Stimulated activated CD8-positive, alpha-beta memory T cell treated with anti-CD3 and anti-CD28 coated beads, Interleukin-4, amount 100 ng/mL, for 1 hour (primary cell): ENCODE measurements at places on chromosomes 1 and 21.

- no peak for DNase-seq
Measured at GRCh38 chr1:83857103-83857502, 141.8 kb downstream of the TTLL7 start.

DNA sequence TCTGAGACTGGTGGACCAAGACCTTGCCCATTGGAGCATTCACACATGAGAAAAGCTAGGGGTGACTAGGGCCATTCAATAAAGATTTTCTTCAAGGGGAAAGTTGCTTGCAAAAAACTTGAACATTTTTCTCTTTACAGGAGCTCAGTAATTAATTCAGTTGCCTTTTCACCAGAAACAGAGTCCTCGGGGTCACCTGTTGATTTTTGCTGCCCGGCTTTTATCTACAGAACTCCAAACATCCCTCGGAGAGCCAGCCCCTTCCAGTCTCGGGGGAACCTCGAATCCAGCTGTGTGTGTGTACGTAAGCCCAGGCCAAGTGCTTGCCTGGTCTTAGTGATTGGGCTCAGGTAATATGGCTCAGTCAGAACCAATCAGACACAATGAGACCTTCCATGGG lies 47.5 kb downstream of the PCNX2 start:
- DNase-seq, result no peak

DNA sequence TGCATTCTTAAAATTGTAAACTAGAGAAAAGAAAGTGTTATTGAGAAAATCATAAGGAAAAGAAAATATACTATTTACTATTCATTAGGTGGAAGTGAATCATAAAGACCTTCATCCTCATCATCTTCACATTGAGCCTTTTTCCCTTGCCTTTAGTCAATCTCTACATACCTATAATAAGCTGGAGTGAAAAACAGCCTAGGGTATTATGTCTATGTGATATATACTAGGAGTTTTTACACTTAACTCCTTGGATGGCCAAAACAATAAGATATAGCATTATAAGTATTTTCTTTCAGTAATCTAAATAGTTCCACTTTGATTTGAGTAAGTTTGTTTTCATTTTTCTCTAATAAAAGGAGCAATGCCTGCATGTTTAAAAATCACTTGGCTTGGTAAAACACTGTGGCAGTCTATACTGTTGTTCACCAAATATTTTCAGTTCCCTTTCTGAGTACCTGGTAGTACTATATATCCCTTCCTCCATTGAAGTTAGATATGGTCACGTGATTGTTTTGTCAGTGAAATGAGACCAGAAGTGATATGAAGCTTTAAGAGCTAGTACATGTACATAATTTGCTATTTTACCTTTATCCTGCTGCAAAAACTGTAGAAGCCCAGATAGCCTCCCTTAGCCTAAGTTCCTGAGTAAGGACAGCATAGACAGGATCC lies 78.3 kb downstream of the CLEC20A start:
- no peak for DNase-seq

DNA sequence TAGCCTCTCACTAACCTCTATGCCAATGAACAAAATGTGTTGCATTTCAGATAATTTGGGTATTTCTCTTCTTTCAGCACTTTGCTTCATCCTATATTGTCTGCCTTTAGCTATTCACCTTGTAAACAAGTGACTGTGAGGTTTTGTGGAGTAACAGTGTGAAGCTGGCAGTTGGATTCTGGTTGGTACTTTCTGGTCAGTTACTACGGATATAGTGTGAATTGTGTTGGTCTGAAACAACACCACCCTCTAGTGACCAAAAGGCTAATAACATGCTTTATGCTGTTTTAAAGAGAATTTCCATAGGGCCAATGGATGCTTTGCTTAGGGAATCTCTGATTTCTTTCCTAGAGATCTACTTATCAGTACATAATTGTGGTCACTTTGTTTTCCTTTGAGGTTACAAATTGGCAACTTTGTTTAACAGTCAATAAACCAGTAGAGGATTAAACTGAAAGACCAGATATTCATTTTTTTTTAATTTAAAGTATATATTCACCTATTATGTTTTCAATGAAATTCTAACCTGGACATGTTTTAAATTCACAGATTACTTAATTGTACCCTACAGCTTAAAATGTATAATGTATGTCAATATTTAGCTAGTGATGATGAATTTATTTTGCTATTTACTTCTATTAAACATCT lies 2.5 kb upstream of the PTGER3 start:
- no peak for DNase-seq

DNA sequence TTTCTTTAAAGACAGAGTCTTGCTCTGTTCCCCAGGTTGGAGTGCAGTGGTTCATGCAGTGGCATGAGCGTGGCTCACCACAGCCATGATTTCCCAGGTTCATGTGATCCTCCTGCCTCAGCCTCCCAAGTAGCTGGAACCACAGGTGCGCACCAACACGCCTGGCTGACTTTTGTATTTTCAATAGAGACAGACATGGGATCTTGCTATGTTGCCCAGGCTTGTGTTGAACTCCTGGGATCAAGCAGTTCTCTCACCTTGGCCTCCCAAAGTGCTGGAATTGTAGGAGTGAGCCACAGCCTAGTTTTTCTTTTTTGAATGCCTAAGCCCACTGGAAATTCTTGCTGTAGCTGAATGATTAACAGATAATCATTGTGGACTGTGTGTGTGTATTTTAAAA lies 113.5 kb downstream of the RPS6KC1 start:
- DNase-seq, result no peak

DNA sequence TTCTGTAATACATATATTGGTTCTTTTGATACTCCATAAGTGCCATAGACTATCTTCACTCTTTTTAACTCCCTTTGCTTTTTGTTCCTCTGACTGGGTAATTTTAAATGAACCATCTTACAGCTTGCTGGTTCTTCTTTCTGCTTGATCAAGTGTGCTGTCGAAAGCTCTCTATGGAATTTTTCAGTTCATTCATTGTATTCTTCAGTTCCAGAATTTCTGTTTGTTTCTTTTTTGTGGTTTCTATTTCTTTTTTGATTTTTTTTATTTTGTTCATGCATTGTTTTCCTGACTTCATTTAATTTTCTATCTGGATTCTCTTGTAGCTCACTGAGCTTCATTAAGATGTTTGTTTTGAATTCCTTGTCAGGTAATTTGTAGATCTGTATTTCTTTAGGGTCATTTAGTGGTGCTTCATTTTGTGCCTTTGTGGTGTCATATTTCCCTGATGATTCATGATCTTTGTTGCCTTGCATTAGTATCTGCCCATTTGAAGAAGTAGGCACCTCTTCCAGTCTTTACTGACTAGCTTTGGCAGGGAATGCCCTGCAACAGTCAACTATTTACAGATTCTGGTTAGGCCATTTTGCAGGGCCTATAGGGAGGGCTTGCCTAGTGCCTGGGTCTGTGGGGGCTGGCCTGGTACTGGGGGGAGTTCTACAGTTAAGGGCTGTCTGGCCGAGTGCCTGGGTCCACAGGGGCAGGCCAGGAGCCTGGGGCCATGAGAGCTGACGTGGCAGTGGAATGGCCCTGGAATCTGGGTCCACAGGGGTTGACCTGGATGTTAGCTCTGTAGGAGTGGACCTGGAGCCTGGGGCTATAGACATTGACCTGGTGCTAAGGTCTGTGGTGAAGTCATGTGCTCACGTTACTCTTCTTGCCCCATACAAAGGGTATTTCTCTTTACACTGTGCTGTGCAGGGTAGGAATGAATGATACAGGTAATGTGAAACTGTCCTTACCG lies 89.7 kb downstream of the MAGI3 start:
- DNase-seq, result no peak

GRCh38 chr1:2489615-2490014 lies 13.5 kb downstream of the PLCH2 start:
- no peak for DNase-seq

DNA sequence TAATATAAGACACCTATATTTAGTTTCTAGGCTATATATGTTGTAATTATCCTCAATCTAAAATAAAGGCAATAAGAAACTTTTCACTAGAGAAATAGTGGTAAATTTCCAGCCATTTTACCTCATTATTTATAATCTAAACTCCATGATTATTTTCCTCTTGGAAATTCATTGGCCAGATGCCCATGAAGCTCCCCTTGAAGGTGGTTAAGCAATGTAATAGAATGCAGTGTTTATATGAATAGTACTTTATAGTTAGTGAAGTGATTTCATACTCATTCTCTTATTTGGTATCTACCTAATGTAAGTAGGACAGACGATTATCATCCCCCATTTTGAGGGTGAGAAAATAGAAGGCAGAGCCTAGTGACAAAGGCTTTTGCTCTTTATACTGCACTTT lies 26.5 kb downstream of the NFYC start:
- DNase-seq, result no peak

DNA sequence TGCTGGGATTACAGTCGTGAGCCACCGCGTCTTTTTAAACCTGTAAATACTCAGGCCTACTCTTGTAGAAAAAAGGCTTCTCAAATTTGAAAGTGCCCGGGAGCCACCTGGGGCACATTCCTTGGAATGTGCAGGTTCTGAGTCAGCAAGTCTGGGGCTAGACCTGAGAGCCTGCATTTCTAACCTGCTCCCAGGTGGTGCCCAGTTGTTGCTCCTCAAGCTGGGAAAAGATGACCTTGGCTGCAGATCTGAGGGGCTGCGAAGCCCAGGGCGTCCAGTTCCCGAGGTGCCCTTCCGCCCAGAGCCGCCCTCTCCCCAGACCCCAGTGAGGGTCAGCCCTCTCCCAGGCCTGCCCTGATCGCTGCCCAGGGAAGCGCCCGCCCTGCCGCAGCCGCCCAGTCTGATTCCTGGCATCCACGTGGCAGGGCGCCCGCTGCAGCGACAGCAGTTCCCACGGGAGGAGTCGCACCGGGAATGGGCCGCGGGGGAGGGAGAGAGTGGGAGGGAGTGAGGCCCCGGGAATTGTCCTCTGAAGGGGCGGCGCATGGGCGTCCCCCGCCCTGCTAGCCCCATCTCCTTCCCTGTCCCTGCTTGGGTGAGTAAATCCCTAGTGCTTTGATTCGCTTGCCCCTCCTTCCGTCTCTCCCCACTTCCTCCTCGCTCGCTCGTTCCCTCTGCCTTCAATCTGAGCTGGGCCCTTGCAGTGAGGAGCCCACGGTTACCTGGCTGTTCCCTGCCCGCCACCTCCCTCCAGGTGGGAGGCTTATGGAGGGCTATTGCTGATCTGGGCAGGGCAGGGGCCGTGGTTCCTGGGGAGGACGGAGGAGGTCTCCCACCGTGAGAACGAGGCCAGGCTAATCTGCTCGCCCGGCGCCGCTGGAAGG lies 18.8 kb upstream of the TENT5B start:
- no peak for DNase-seq

DNA sequence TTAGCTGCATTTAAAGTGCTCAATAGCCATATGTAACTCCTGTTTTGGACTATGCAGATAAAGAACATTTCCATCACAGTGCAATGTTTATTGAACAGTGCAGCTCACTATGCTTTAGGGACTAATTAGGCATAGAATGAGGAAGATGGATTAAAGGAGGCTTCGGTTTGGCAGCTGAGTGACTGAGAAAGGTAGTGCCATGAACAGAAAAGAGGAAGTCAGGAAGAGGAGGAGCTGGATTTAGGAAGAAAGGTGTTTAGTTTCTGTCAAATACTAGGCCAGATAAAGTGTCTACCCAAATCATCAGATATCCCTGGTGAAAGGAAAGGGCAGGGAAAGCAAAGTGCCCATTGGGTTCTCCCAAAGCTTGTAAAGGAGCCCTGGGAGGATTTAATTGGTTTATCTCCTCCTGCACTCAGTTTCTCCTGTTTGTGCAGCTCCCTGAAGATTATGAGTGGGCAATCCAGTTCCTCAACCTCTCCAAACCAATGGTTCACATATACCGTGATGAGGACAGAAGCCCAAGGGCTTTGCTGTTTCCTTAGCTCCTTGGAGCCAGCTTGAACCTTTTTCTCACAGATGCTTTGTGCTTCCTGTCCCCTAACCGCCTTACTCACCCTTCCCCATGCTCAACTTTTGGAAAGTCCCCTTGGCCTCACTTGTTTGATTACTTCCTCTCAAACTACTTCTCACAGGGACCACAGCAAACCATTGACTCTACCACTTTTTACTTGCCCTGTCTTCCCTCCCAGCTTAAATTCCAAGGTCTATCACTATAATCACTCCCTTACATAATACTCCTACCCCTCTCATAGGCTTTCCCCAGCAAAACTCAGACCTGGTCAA lies 3.5 kb upstream of the RAP1A start:
- no peak for DNase-seq
